ENCODE measurements at places on chromosomes 1 and 21.

DNA sequence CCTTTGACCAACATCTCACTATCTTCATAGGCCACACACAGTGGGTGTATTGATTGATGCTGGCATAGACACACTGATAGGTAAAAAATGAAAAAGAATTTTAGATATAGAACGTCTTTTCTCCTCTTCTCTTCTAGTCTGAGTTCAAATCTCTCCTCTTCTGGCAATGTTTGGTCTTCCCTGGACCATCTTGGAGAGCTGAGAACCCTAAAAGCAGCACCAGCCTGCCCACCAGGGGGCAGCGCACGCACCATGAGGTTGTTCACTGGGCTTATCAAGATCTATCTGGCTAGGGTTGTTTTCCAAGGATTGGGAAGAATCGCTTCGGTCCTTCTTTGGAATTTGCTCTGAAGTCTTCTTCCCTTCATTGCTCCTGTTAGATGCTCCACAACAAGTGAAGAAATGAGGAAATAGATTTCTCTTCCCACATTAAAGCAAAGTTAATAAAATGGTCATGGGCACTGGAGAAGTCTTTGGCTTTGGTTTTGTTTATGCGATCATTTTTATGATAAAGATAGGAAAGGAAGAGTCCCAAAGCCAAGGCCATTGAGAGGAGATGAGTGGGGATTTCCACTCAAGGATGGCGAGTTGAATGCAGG lies 104.0 kb upstream of the OLIG2 start:
- DNase-seq = no peak

- DNase-seq = no peak
Observed at GRCh38 chr1:180691322-180691913, 59.6 kb downstream of the XPR1 start.

DNA sequence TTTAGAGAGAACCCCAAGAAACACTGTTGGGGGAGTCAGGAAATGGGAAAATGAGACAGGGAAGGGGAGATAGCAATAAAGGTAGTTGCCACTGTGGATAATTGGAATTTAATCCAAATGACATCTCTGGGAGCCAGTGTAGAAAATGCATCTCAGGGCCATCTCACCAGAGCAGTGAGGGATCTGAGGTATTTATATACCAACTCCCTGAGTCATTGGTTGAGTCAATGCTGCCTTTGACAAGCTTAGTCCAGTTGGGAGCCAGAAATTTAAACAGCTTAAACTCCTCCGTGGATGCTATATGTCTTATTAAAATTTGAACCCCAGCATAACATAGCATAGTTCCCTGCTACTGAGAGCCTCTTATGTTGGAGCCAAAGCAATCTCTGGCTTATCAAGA lies 140.3 kb downstream of the SLC30A10 start:
- DNase-seq = no peak

GRCh38 chr1:111736548-111737215 lies 2.5 kb downstream of the INKA2 start:
- DNase-seq = no peak

- DNase-seq = no peak
Observed at GRCh38 chr21:37514038-37514667, 147.6 kb downstream of the DYRK1A start.

DNA sequence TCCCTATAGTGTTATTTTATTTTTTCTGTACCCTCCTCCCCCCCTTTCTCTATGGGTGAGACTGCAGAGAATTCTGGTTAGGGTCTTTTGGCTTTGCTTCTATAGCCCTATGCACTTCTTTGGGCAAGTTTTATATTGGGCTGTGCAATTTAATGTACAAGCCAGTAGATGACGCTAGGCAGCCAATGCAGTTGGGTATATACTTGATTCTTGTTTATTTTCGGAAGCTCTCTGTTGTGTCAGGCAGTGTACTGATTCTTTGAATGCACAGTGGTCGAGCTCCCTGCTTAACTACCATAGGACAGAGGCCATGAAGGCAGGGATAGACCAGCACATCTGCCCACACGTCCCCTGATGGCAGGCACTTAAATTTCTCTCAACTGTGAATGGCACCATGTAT lies 34.1 kb upstream of the GPR52 start:
- no peak for DNase-seq

GRCh38 chr21:33855190-33855589 lies 60.4 kb downstream of the ATP5PO start:
- DNase-seq = no peak

DNA sequence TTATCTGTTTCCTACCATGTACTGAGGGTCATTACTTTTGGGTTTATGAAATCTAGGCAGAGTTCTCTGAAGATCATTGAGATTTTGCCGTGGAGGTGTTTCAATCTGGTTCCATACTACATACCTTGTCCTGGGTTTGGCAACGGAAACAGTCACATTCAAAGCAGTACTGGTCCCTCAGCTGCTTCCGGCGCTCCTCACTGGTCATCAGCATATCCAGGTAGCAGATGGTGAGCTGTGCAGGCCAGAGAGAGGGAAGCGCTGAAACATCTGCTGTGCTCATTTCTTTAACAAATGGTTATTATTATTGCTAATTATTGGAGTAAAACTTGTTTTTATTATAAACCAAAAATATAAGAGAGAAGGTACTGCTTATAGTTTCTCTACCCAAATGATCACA lies 591.7 kb downstream of the SMYD3 start:
- no peak for DNase-seq

DNA sequence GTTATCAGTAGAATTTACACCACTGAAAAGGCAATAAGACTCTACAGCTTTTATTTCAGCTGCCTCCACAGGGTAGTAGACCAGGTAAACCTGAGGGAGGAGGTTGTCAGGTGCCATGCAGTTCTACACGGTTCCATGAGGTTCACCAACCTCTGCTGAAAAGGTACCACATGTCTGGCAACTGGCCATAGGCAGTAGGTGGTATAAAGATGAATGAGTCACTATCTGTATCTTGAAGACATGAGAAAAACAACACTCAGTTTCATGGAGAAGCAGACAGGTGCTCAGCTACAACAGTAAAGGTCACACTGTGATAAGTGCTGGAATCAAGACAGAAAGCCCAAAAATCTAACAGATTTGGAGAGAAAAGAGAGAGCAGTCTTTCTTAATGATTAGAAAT lies 145.4 kb downstream of the PTGER3 start:
- DNase-seq = no peak

DNA sequence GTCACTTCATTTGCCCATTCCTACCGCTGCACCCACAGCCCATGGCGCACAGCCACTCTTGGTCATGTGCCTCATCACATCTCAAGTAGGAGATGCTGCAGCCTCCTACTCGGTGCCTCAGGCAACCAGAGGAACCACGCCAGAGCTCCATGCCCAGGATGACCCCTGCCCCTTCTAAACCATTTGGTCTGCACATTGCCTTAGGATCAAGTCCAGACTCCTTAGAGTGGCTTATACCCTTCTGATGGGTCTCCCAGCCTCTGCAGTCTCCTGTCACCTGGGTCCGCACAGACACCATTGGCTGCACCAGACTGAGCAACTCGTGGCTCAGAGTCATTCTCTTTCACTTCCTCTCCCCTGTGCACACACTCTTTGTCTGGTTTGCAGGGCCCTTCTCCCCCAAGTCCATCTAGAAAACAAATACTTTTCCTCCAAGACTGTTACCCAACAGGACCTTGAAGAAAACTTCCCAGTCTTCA lies 2.2 kb upstream of the ADORA3 start:
- no peak for DNase-seq

DNA sequence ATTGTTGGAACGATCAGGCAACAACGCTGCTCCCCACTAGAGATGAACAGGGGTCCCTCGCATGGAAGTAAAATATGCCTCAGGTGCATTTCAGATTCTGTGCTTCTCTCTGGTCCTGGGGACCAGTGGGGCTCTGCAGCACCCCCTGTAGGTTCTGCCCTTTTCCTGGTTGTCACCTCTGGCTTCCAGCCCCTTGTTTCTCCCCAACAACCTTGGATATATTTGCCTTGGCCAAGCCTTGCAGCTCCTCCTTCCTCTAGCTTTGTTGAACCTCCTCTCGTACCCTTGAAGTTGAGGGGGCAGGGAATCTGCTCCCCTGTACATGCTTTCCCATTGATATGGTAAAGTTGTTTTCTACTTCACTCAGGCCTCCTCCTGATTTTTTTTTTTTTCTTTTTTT lies 5.4 kb upstream of the RGSL1 start:
- no peak for DNase-seq

DNA sequence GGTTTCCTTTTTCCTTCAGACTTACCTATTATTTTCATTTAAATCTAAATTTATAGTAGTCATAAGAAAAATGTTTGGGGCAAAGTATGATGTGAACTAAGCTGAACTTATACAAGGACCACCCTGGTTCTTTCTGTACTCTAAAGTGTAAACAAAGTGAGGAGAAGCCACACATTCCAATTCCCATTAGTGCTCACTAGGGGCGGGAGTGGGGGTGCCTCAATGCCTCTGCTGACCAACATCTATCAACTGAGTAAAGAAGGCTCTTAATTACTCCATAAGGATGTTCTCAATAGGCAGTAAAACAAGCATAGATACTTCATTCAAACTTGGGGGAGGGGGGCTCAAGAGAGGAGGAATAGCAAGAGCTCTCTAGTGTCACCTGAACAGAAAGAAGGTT lies 151.7 kb downstream of the CDC42BPA start:
- no peak for DNase-seq

DNA sequence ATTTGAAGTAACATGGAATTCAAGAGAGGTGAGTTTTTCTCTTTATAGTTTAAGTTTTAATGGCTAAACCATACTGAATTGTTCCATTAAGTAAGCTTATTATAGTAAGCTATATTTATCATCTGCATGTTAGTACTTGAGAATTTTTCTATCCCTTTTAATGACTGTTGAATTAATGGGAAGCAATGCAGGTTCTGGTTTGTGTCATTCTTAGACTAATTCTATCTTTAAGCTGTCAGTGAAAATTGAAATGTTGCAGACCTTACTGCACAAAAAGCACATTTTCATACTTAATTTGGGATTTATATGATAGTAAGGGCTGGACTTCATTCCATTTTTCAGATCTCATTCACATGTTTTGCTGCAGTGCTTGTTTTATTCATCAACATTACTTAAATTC lies 25.9 kb downstream of the SRSF11 start:
- no peak for DNase-seq

DNA sequence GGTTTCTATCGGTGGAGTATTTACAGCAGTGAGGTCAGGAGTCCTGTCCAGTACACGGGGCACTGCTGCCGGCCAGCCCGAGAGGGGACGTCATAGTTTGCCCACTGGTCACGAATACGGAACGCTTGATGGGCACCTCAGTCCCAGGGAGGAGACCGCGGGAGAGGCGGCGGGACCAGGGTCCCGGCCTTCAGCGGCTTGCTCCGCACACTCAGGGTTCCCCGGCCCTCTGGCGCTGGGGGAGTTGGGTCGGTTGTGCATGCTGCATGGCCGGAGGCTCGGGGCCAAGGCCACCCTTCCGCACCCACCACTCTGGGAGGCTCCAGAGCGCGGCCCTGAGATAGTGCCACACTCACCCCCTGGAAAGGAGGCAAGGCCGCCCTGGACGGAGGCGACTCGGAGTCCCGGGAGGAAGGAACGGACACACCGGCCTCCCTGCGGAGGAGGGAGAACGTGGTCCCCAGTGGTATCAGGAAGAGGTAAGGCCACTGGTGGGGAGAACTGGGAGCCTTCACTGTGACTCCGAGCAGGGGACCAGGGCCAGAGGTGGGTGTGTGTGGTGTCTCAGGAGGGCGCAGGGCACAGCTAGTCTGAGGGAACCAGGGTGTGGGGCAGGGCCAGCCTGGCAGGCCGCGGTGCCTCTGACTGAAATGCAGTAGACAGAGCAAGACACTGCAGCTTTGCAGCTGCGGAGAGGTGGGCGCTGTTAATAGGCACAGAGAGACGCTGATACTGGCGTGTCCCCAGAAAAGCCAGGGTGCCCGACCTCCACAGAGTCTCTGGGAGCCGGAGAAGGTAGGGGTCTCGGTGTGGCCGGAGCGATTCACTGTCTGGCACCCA lies 28.6 kb upstream of the PRSS38 start:
- no peak for DNase-seq

GRCh38 chr1:212062832-212063438 lies 27.4 kb downstream of the DTL start:
- no peak for DNase-seq

DNA sequence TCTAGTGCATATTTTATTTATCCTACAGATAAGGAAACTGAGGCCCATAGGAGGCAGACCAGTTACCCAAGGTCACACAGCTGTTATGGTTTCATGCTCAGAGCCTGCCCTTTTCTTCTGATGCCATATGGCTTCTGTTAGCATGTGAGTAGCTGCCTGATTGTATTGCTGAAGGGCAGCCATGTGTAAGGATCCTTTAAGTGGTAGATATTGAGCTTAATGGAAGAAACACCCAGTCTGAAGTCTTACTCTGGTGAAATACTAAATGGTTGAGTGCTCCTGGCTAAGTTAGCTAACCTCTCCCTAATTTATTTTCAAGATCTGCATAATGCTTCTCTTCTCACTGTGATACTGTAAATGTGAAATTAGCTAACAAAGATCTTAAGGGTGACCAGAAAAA lies 30.9 kb downstream of the ADAMTS5 start:
- DNase-seq = no peak

DNA sequence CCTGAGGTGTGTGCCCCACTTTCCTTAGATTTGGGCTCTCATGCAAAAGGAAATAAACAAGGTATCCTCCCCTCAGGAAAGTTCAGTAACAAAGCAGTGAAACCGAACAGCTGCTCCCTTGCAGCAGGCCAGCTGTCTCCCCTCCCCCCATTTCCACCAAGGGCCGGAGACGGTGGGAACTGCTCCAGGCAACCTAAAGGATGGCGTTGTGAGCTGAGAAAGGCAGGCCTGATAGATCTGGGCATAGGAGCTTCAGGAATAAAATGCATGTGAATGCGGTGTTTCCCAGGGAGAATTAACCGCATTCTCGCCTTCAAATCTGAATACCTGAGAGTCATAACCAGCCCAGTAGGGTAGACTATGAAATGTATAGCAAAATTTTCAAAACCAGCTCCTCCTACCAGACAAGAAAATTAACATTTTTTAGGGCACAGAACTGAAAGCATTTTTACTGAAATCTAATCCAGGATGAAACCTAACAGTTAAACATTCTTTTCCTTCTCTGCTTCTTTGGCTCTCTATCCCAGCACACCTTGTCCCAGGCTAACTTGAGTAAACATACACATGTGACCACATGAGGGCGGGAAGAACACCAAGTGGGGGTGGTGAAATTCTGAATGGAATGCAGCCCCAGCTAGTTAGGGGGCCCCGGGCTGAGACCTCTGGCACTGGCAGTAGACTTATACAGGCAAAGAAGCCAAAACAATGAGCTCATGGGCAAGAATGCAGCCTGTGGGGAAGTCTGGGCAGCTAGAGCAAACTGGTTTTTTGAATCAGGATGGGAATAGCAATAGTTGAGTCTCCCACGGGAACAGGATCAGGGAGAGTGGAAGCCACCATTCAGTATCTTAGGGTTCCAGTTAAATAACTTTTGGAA lies 11.5 kb downstream of the MCL1 start:
- peak; percentile 97 for DNase-seq

Data from GM04503 (cell line).